ENCODE measurements at places on chromosomes 3 and 15. TPM values are rescaled to one million over a fixed set of nuclear protein-coding genes. Genes with fewer than 3 reads are reported as not detected.

TASOR gene
- 44.8 TPM for total RNA-seq

NEK10 gene
- 6.2 TPM for total RNA-seq

MANF gene
- 184 TPM for total RNA-seq

CORO2B gene
- total RNA-seq, result 7.7 TPM

MYZAP gene
- not detected for total RNA-seq

GADL1 gene
- not detected for total RNA-seq

MAP2K5 gene
- 12.6 TPM for total RNA-seq

MEX3B gene
- total RNA-seq, result 4.6 TPM

PP2D1 gene
- not detected for total RNA-seq

MYD88 gene
- total RNA-seq, result 25.1 TPM

MGA gene
- total RNA-seq, result 13.5 TPM

VIPR1 gene
- not detected for total RNA-seq

NRG4 gene
- total RNA-seq, result not detected

SAMD7 gene
- not detected for total RNA-seq

KCNMB3 gene
- total RNA-seq, result 0.42 TPM

EPHA3 gene
- not detected for total RNA-seq

- peak; percentile 3 for DNase-seq
Measured at GRCh38 chr3:19945969-19946831, 697 bp upstream of the RAB5A start.

- DNase-seq, result no peak
Measured at GRCh38 chr15:93527374-93528050, 438.5 kb upstream of the RGMA start.

- DNase-seq, result no peak
Measured at GRCh38 chr3:124318014-124318413, 326.1 kb upstream of the ROPN1 start.

DNA sequence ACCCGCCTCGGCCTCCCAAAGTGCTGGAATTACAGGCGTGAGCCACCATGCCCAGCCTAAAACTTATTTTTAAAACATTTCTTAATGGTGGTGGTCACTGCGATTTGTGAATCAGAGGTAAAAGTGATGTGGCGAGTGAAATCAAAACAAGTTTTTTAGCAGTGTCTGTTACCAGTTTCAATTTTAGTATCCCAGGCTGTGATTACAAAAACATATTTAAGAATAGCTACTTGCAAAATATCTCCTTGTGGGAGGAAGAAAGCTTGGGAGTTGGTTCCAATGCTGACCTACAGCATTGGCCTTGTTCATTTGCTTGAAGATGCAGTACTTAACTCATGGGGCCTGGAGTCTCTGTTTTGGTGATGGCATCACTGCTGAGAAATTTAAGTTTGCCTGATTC is 4.5 kb downstream of the RAB7A start:
- DNase-seq, result no peak

DNA sequence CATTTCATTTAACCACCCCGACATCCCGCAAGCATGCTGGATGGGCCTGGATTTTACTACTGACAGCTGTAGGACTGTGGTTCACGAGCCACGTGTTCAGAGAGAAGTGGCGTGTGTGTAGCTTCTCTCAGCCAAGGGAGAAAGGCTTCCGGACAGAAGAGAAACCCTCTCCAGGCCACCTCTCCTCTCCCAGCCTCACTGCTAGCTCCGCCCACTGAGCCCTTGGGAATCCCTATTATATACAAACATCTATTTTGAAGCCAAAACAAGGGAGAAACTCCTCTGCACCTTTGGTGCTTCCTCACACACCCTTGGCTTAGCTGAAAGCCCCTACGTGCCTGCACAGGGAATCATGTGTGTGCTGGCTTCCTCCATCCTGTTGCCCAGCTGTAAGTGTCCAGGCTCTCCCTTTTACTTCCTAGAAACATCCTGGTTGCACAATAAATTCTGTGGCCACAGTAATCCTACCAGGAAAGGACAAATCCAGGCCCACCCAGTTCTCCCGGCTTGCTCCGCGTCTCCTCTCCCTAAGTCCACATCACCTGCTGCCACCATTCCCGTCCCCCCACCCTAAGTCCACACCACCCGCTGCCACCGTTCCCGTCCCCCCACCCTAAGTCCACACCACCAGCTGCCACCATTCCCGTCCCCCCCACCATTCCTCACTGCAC is 30.5 kb downstream of the PCSK6 start:
- DNase-seq, result no peak

GRCh38 chr3:170477395-170477794 is 58.7 kb downstream of the CLDN11 start:
- DNase-seq, result no peak

- no peak for DNase-seq
Measured at GRCh38 chr15:74403588-74403919, 30.2 kb downstream of the SEMA7A start.

GRCh38 chr3:73351423-73352071 is 273.2 kb downstream of the PDZRN3 start:
- no peak for DNase-seq

DNA sequence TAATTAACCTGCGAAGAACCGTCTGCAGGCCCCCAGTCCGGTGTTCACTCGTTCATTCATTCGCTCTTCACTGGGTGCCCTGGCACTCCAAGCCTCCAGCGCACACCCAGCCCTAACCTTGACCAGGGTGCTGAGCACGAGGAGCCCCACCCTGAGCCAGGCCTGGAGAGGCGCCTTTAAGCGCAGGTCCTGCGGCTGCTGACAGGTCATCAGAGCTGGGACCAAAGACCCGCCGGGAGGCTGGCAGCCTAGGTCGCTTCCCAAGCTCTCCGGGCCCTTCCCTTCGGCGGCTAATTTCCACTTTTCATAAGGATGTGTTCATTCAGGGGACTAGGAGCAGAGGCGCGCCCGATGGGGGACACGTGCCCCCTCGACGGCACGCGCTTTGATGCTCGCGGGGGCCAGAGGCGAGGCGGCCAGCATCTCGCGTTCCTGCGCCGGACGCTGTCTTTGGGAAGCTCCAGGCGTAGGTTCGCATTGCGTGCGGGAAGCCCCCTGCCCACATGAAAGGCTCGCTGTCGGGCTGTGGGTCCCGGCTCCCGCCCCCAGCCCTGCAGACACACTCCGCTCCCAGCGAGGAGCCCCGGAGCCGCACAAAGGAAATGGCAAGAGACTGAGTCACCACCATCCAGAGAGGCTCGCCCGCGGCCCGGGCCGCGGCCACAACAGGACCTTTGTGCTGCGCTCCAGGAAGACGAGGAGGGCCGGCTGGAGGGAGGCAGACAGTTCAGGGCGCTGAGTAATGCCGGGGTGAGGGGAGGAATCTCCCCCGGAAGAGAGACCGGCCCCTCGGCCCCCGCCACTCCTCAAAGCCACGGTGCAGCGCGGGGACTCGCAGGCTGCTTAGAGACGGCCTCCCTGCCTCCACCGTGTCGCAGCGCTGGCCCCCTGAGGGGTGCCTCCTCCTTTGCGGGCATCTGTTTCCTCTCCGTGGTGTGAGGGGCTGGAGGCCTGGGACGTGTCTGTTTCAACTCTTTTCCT is 266.4 kb upstream of the HES1 start:
- DNase-seq, result peak; percentile 76

DNA sequence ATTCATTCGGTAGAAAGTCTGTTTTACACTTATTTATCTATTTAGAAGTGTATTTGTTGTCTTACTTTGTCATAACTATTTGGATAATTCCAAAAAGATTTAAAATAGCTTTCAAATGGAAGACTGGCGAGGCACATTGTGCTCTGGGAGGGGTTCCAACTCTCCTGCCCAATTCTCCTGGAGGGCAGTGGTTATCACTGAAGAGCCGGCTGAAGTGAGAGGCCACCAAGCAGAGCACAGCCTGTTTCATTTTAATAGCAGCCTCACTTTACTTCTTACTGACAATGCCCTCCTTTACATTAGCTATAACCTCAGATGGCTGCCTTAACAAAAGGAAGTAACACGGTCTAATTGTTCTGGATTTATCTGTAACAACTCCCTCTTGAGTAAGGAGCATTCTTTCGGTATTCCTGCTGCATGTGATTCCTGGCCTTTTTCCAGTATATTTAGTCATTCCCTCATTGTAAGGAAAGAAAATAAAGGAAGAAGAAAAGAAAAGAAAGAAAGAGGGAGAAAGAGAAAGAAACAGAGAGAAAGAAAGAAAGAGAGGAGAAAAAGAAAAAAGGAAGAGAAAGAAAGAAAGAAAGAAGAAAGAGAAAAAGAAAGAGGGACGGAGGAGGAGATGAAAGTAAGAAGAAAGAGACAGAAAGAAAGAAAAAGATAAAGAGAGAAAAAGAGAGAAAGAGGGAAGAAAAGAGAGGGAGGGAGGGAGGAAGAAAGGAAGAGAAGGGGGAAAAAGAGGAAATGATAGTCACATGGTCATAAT is 339.8 kb upstream of the WNT5A start:
- DNase-seq, result no peak

DNA sequence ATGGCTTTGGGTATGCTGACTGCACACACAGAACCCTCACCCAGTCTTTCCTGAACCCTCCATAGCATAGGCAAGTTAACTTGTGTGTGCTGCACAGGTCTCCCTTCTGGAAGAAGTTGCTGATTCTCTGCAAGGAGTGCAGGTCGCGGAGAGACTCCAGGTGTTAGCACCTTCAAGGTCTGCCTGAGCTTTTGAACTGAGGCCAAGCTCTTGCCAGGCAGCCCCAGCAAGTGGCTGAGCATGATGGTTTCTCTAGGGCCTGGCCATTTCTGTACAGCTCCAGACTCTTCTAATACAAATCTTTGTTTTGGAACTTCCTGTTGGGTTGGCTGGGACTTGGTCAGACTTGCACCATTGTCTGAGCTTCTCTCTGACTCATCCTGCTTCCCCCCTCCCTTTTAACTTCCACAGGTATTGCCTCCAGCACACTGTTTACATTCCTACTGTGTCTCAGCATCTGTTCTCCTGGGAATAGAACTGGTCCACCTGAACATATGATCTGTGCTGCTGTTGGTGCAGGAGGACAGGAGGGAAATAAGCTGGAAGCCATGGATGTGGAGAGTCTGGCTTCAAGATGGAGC is 53.3 kb downstream of the KY start:
- no peak for DNase-seq

GRCh38 chr3:38000242-38000916 is 9.8 kb downstream of the VILL start:
- no peak for DNase-seq

GRCh38 chr15:62539236-62539635 is 374.2 kb upstream of the C2CD4B start:
- no peak for DNase-seq

GRCh38 chr15:82804575-82804949 is 1.3 kb downstream of the FSD2 start:
- no peak for DNase-seq

GRCh38 chr3:139610886-139611285 is 66.9 kb downstream of the NMNAT3 start:
- no peak for DNase-seq

DNA sequence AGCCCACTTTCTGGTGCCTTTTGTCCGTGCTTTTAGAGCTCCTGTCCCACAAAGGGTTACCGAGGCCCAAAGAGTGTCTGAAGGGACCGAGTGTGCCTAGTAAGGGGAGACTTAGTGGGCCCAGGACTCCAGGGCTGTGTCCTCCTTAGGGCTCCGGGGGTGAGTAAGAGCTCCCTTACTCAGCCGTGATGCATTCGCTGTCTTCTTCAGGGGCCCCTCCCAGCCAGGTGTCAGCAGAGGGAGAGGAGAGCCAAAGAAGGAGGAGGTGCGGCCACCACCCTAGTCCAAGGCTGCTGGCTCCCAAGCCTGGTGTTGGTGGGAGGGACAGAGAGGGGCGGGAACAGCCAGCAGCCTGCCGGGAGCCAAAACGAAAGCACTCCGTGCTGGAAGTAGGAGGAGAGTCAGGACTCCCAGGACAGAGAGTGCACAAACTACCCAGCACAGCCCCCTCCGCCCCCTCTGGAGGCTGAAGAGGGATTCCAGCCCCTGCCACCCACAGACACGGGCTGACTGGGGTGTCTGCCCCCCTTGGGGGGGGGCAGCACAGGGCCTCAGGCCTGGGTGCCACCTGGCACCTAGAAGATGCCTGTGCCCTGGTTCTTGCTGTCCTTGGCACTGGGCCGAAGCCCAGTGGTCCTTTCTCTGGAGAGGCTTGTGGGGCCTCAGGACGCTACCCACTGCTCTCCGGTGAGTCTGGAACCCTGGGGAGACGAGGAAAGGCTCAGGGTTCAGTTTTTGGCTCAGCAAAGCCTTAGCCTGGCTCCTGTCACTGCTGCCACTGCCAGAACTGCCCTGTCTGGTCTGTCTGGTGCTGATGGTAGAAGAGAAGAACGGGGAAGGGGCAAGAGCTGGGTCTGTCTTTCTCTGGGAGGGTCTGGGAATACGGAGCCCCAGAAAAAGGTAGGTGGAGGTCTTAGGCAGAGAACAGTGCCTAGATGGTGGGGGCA is at the start of gene IL17RC:
TSS of gene IL17RC (plus strand) at position 365 of the 947 bp plus-strand sequence. CDS start at position 583, 218 bp downstream.
- DNase-seq, result peak; percentile 95

- no peak for DNase-seq
Measured at GRCh38 chr15:31537770-31538592, 211.3 kb downstream of the KLF13 start.

- no peak for DNase-seq
Measured at GRCh38 chr15:53978253-53978906, at the start of gene UNC13C. Gene UNC13C (plus strand): TSS chr15:53978441. CDS start chr15:54012904, 34,463 bp downstream.

- DNase-seq, result no peak
Measured at GRCh38 chr15:27165590-27165989, 194.6 kb downstream of the GABRG3 start.

- DNase-seq, result no peak
Measured at GRCh38 chr3:83738202-83738601, 1220.6 kb upstream of the CADM2 start.
